ENCODE measurements at places on chromosomes 12 and 14. TPM values are rescaled to one million over a fixed set of nuclear protein-coding genes. Genes with fewer than 3 reads are reported as not detected.

The EMP1 gene
- 195 TPM for total RNA-seq

The GPRC5D gene
- not detected for total RNA-seq

The PCED1B gene
- 13.4 TPM for total RNA-seq

The LAG3 gene
- total RNA-seq = 2.1 TPM

The CLEC1B gene
- 0.95 TPM for total RNA-seq

The TMPRSS12 gene
- total RNA-seq = not detected

The FAR2 gene
- 23.7 TPM for total RNA-seq

The PPP4R4 gene
- total RNA-seq = 5.9 TPM

The DNAI7 gene
- 6.7 TPM for total RNA-seq

DNA sequence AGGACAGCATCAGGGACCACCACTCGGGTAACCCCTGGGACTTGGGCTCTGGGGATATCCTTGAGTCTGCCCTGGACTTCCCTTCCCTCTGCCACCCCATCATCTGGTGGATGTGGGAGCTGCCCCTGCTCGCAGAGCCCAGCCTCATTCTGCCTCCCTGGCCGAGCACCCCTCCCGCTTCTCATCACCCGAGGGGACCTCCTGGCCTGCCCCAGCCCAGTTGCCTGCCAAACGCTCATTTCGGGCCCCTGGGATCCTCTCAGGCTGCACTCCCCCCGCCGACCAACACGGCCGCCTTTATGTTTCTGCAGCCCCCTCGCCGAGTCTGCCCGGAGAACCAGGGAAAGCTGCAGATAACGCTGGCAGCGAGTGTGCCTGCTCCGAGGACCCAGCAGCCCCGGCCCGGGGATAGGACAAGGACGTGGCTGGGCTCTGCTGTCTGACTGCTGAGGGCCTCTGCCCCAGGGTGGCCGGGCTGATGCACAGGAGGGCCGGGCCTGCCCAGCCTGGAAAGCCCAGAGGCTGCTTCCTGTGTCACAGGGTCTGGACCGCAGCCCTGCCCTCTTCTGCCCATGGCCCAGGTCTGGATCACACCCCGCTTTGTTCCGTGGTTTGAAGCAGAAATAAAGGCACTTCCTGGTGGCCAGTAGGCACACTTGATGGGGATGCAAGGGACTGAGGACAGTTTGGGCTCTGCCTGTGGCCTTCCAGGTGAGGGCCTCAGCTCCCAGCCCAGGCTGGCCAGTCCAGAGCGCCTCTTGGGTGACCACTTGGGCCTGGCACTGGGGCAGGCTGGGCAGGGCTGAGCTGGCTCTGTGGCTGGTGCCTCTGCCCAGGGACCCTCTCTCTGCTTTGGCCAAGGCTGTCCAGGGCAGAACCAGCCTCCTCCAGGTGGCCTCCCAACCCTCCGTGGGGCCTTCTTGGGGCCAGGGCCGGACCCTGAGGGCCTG lies 4.9 kb upstream of the EXOC3L4 start:
- H3K36me3 ChIP-seq = no peaks in the 10 kb centered on the region
- H3K4me3 ChIP-seq = no peak overlapping the region
- peaks cover 22% of the 10 kb centered on the region for H3K27me3 ChIP-seq
- H3K4me1 ChIP-seq = peaks cover 10% of the 10 kb centered on the region

DNA sequence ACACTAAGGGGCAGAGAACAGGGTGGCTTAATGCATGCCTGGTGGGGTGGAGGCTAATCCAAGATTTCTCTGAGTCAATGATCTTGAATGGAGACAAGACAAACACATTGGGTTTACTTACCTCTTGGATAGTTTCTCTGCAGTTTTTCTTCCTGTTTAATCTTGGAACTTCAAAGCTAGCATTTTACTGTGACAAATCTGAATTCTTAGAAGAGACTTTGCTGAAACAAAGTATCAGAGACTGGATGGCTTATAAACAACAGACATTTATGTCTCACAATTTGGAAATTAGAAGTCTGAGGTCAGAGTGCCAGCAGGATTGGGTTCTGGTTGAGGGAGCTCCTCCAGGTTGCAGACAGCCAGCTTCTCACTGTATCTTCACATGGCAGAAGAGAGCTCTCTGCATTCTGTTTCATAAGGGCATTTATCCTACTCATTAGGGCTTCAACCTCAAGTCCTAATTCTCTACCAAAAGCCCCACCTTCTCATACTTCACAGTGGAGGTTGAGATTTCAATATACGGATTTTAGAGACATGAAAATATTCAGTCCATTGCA lies 921.8 kb downstream of the VRK1 start:
- DNase-seq = no peak
- H3K4me3 ChIP-seq = no peak overlapping the region
- H3K36me3 ChIP-seq = no peaks in the 10 kb centered on the region
- no peaks in the 10 kb centered on the region for H3K27me3 ChIP-seq

DNA sequence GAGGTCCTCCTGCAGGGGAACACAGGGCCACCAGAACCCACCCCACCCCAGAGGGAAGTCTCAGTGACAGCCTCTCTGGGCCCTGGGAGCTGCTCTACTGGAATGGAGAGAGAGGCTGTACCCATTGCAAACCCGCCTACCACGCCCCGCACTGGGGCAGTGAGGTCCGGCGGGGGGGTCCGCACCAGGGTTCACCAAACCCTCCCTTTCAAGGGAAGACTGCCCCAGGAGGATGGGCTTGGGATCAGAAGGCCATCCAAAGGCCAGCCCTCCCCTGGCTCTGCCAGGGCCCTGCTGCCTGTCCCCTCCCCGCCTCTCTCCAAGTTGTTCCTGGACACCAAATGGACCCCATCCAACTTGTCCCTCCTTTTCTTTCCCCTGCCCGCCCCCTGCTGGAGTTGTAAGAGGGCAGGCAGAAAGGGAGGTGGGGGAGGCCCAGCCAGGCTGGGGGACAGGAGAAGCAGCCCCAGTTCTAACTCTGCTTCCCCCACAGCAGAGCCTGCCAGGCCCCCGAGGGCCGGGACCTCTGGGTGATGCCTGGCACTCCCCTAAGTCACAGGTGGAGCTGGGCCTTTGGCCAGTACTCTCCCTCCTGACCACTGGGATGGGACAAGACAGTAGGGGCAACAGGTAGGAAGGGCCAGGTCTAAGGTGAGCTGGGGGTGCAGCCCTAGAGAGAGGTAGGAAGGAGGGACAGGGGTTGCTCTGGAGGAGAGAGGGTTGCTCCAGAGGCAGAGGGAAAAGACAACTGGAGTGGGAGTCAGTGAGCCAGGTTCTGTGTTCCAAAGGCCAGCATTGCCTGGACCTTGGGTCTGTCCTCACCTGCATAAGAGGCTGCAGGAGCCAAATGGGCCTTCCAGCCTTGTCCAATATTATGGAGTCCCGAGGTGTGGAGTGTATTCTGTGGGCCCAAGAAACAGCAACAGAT lies 3.2 kb upstream of the DIO3 start:
- DNase-seq = peak; percentile 38
- no peaks in the 10 kb centered on the region for H3K4me1 ChIP-seq
- no peak overlapping the region for H3K4me3 ChIP-seq

GRCh38 chr14:99038431-99038820 lies 233.6 kb downstream of the BCL11B start:
- H3K27me3 ChIP-seq = peaks cover 9% of the 10 kb centered on the region
- no peaks in the 10 kb centered on the region for H3K36me3 ChIP-seq
- peaks cover 15% of the 10 kb centered on the region for H3K4me1 ChIP-seq
- H3K27ac ChIP-seq = no peak overlapping the region

GRCh38 chr14:25042362-25043299 lies 7.3 kb downstream of the STXBP6 start:
- no peak overlapping the region for H3K4me3 ChIP-seq
- no peaks in the 10 kb centered on the region for H3K27me3 ChIP-seq
- no peak for DNase-seq
- peak overlapping the region; percentile 53 for H3K27ac ChIP-seq

GRCh38 chr12:108302403-108303311 lies 36.5 kb downstream of the CMKLR1 start:
- no peaks in the 10 kb centered on the region for H3K27me3 ChIP-seq
- H3K4me3 ChIP-seq = peak overlapping the region; percentile 3
- peak; percentile 75 for DNase-seq
- peak overlapping the region; percentile 85 for H3K27ac ChIP-seq

DNA sequence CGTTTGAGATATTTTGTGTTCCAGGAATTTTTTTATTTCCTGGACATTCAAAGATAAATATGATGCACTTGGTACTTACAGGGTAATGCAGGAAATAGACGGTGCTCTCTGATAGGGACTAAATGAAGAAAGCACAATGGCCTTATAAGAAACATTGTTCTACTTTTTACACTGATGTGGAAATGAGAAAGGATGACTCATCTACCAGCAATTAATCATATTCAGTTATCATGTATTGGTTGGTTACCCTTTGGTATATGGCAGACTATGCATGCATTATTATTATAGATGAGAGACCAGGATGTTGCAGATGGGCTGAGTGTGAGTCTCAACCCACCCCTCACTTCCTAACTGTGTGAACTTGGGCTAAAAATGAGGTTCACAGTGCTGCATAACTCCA lies 222.2 kb downstream of the FLRT2 start:
- H3K4me1 ChIP-seq = no peaks in the 10 kb centered on the region
- H3K27me3 ChIP-seq = no peaks in the 10 kb centered on the region
- H3K36me3 ChIP-seq = no peaks in the 10 kb centered on the region

- peaks cover 13% of the 10 kb centered on the region for H3K4me1 ChIP-seq
- no peak overlapping the region for H3K27ac ChIP-seq
- DNase-seq = no peak
- no peaks in the 10 kb centered on the region for H3K36me3 ChIP-seq
These were observed 219.8 kb upstream of the CDKN3 start for GRCh38 chr14:54177019-54177418.

GRCh38 chr14:69554500-69554899 lies 20.2 kb downstream of the CCDC177 start:
- DNase-seq = no peak
- peaks cover 12% of the 10 kb centered on the region for H3K27me3 ChIP-seq
- no peak overlapping the region for H3K27ac ChIP-seq
- no peaks in the 10 kb centered on the region for H3K4me1 ChIP-seq
- no peaks in the 10 kb centered on the region for H3K36me3 ChIP-seq

DNA sequence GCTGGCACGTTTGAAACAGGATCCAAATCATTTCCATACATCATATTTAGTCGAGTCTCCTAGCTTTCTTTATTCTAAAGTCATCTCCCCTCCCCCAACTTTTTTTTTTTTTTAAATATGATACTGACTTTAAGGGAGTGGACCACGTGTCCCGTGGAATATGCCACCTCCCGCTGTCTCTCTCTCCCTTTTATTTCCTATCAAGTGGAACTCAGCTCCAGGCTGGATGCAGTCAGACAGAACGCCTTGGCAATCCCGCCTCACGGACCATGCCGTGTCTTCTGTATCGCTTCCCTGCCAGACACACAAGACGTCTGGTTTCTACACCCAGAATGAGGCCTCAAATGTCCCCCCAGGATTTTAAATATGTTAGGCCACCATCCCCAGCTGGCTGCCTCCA lies 21.2 kb downstream of the BCL7A start:
- no peak overlapping the region for H3K27ac ChIP-seq
- no peak overlapping the region for H3K4me3 ChIP-seq
- no peak for DNase-seq

GRCh38 chr12:5808981-5809380 lies 136.1 kb downstream of the ANO2 start:
- H3K36me3 ChIP-seq = peaks cover 3% of the 10 kb centered on the region
- no peak overlapping the region for H3K4me3 ChIP-seq
- H3K27me3 ChIP-seq = no peaks in the 10 kb centered on the region

GRCh38 chr12:18443768-18444437 lies 182.6 kb downstream of the PIK3C2G start:
- no peak for DNase-seq
- no peaks in the 10 kb centered on the region for H3K27me3 ChIP-seq
- no peak overlapping the region for H3K4me3 ChIP-seq
- H3K27ac ChIP-seq = no peak overlapping the region
- H3K36me3 ChIP-seq = no peaks in the 10 kb centered on the region
- H3K4me1 ChIP-seq = no peaks in the 10 kb centered on the region

DNA sequence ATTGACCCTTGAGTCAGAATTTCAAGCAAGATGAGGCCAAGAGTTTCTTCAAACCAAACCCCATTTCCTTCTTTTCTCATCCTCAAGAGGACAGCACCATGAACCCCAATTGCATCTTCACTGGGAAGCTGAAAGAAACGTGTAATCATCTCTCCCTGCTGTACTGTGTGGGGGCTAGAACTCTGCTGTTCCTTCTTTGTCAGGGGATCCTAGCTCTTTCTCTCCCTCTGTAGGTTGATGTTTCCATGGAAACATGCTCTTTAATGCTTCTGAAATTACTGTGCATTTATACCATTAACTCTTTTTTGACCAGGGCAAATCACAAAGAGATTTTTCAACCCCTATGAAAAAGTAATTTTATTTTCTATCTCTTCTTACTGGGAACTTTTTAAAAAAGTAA lies 295.1 kb downstream of the GRIN2B start:
- no peaks in the 10 kb centered on the region for H3K4me1 ChIP-seq
- H3K4me3 ChIP-seq = no peak overlapping the region
- H3K27ac ChIP-seq = no peak overlapping the region

- H3K27me3 ChIP-seq = no peaks in the 10 kb centered on the region
- H3K36me3 ChIP-seq = peaks cover 36% of the 10 kb centered on the region
- H3K27ac ChIP-seq = no peak overlapping the region
- no peak overlapping the region for H3K4me3 ChIP-seq
- H3K4me1 ChIP-seq = peaks cover 21% of the 10 kb centered on the region
These were observed 27.8 kb downstream of the AACS start for GRCh38 chr12:125092872-125093680.

GRCh38 chr12:101655393-101655792 lies 42.0 kb upstream of the CHPT1 start:
- no peaks in the 10 kb centered on the region for H3K4me1 ChIP-seq
- no peaks in the 10 kb centered on the region for H3K27me3 ChIP-seq
- H3K27ac ChIP-seq = no peak overlapping the region
- no peak overlapping the region for H3K4me3 ChIP-seq

GRCh38 chr12:15684896-15685658 lies 104.1 kb downstream of the EPS8 start:
- no peaks in the 10 kb centered on the region for H3K36me3 ChIP-seq
- no peak for DNase-seq
- H3K4me1 ChIP-seq = peaks cover 16% of the 10 kb centered on the region
- no peak overlapping the region for H3K4me3 ChIP-seq
- no peak overlapping the region for H3K27ac ChIP-seq
- no peaks in the 10 kb centered on the region for H3K27me3 ChIP-seq

DNA sequence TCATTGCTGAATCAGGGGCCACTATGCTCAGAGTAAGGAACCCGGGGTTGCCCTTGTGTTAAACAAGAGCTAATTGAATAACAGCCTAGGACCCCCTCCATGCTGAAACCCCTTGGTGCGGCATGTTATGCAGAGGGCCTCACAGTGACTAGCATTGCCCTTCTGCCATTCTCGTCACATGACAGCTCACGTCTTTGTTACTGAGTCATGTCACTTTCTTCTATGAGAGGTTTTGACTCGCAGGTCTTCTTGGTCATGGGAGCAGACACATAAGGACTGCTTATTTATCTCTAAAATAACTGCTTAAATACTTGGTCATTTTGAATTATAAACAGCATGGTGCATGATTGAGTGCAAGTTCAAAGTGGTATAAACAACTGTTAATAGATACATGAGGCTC lies 24.9 kb downstream of the TCTN1 start:
- no peaks in the 10 kb centered on the region for H3K4me1 ChIP-seq
- DNase-seq = no peak
- H3K27ac ChIP-seq = no peak overlapping the region
- peaks cover 16% of the 10 kb centered on the region for H3K36me3 ChIP-seq

DNA sequence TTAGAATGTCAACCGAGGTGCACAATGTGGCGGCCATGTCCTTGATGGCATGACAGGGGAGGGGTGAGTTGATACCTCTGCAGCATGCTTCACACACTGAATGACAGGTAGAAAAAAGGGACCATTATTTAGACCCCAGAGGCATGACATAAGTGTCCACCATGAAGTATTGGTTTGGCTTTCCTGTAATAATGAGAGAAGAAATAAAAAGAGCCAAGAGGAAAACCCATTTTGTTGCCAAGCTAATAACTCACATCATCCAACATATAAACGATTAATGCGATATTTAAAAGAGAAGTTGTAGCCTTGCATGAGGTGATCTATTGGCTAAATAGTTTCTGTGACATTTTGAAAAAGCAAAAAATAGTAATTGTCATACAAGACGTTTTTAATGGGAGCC lies 343.4 kb downstream of the LRIG3 start:
- no peaks in the 10 kb centered on the region for H3K4me1 ChIP-seq
- no peaks in the 10 kb centered on the region for H3K36me3 ChIP-seq
- no peak for DNase-seq
- H3K27ac ChIP-seq = no peak overlapping the region
